ENCODE measurements at places on chromosomes 3 and 15. TPM values are rescaled to one million over a fixed set of nuclear protein-coding genes. Genes with fewer than 3 reads are reported as not detected.

- H3K4me1 ChIP-seq, result no peaks in the 10 kb centered on the region
- no peak overlapping the region for H3K4me3 ChIP-seq
- DNase-seq, result no peak
Observed at GRCh38 chr3:122612696-122613095, 35.2 kb downstream of the PARP15 start.

DNA sequence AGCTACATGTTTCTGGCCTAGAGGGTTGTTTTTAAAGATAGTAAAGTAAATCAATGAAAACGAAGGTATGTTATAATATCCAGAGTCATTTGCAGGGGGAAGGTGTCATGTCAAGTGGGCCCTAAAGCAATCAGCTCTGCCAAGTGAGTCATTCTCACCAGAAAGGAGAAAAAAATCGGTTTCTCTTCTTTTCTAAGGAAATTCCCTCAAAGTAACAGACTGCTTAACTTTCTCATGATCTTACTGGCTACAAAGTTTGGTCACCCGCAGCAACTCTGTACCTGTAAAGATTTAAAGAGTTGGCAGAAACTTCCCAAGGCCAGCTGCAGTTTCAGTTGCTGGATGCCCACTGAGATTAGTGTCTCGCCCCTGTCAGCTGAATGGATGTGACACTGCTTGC is 5.5 kb upstream of the FSIP1 start:
- DNase-seq, result no peak
- peaks cover 57% of the 10 kb centered on the region for H3K4me1 ChIP-seq
- no peak overlapping the region for H3K27ac ChIP-seq

GRCh38 chr3:60809857-60810610 is 441.2 kb downstream of the FHIT start:
- DNase-seq, result no peak
- H3K27ac ChIP-seq, result no peak overlapping the region
- no peaks in the 10 kb centered on the region for H3K27me3 ChIP-seq
- no peaks in the 10 kb centered on the region for H3K36me3 ChIP-seq
- H3K4me1 ChIP-seq, result peaks cover 12% of the 10 kb centered on the region
- no peak overlapping the region for H3K4me3 ChIP-seq

DNA sequence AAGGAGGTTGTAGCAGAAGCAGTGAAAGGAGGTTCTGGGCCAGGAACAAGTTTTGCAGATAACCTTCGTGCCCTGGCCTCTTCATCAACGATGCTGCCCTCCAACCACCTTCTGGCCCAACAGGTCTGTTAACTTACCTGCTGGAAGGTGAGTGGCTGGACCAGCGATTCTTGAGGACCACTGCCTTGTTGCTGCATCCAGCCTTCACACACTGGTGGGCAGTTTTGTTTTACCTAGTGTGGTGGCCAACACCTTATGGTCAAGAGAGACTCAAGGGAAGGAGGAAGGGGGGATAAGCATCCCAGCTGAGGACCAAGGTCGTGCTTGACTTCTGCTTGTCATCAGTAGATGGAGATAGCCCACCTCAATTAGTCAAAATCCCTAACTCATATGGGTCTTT is 7.8 kb upstream of the MAGEF1 start:
- no peaks in the 10 kb centered on the region for H3K27me3 ChIP-seq
- no peak overlapping the region for H3K4me3 ChIP-seq
- H3K4me1 ChIP-seq, result peaks cover 35% of the 10 kb centered on the region
- peak; percentile 45 for DNase-seq
- no peaks in the 10 kb centered on the region for H3K36me3 ChIP-seq

DNA sequence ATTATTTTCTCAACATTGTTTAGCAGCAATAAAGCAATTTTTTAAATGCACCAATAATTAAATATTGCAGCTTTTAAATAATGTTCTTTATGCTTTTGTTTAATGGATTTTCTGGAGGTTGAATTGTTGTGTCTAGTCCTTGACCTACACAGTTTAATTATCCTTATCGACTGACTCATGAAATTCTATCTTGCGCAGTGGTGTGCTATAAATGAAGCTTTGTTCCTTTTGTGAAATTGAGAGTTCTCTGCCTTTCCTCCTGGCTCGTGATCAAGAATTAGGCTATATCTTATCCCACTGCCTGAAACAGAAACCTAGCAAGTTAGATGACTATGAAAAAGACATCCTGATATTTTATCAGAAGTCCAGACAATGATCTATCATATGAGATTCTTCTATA is 37.0 kb upstream of the PIK3R4 start:
- H3K27ac ChIP-seq, result no peak overlapping the region
- no peaks in the 10 kb centered on the region for H3K4me1 ChIP-seq
- no peak for DNase-seq
- H3K36me3 ChIP-seq, result no peaks in the 10 kb centered on the region

DNA sequence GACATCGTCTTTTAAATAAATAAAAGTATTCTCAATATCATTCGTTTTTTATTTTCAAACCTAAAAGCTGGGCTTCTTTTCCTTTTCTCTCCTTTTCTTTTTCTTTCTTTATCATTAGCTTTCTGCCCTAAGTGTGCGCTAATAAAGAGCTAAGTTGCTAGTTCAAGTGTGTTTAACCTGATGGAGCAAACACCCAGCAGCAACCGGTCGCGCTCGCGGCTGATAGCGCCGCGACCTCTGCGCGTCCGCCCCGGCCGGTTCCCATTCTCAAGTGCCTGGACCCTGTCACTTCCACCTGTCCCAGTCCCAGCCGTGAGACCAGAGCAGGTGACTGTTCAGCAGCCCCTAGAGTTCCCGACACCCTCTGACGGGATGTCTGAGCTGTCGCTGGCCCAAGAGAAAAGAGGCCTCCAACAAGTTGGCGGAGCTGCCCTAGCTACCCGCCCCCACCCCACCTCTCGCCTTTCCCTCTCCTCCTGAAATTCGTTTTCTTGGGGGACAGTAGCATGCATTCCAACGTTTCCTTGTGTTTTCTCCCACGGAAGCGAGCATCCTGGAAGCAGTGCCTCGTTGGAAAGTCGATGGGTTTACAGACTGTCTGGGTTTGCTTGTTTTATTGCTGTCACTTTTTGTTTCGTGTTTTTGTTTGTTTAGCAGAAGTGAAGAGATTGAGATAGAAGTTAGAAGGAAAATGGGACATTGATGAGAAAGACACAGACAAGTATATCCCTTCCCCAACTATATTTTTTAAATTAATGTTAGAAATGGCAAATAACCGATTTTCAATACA is 3.1 kb upstream of the MECOM start:
- H3K27me3 ChIP-seq, result peaks cover 79% of the 10 kb centered on the region
- H3K4me3 ChIP-seq, result peak overlapping the region; percentile 86
- H3K36me3 ChIP-seq, result no peaks in the 10 kb centered on the region
- DNase-seq, result no peak
- peak overlapping the region; percentile 28 for H3K27ac ChIP-seq
- peaks cover 28% of the 10 kb centered on the region for H3K4me1 ChIP-seq

DNA sequence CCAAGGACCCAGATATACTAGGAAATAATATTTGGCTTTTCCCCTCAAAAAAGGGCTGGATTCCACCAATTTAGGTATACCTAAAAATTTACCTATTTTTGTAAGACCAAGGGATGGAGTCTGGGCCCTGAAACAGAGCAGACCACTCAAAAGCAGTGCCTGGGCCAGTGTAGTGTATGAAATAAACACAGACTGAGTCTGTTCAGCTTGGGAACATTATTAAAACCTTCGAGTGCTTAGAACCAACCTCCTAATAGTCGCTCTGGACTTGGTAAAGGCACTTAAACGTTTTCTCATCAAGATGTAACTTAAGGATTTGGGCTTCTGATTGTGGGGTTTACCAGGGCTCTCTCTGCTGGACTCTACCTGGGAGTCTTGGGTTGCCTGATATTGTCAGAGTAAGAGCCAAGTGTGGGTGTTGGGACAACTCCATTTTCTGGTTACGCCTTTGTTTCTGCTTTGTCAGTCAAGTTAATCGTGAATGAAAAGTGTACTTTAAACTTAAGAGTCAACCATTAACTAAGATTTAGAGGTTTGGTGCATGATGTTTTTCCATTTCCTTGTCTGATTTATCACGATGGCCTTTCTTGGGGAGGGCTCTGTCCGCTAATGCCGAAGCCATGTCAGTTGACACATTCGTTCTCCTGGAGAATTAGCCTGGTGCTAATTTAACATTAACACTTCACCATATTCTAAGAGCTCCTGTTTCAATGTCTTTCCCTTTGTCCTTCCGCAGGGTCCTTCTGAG is 221.0 kb upstream of the TPM1 start:
- peaks cover 26% of the 10 kb centered on the region for H3K36me3 ChIP-seq
- H3K27me3 ChIP-seq, result no peaks in the 10 kb centered on the region
- peak overlapping the region; percentile 78 for H3K27ac ChIP-seq
- DNase-seq, result no peak
- peaks cover 29% of the 10 kb centered on the region for H3K4me1 ChIP-seq

DNA sequence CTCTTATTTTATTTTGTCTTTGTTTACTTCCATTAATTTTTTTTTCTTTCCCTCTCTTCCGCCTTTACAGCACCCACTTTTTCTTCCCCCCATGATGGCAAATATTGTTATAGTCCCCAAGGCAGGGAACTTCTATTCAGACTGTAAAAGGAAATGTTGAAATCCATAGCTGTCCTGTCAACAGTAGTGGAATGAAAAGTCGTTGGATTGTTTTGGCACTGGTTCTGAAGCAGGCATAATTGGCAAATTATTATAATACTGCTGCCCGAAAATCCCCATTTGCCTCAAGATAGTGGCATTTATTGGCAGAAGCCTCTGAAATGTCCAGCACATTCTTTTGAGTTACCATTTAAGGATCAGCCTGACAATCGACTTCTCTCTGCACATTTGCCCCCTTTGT is 150.6 kb downstream of the TPRG1 start:
- no peak for DNase-seq
- H3K4me1 ChIP-seq, result peaks cover 8% of the 10 kb centered on the region
- no peak overlapping the region for H3K27ac ChIP-seq
- no peak overlapping the region for H3K4me3 ChIP-seq

DNA sequence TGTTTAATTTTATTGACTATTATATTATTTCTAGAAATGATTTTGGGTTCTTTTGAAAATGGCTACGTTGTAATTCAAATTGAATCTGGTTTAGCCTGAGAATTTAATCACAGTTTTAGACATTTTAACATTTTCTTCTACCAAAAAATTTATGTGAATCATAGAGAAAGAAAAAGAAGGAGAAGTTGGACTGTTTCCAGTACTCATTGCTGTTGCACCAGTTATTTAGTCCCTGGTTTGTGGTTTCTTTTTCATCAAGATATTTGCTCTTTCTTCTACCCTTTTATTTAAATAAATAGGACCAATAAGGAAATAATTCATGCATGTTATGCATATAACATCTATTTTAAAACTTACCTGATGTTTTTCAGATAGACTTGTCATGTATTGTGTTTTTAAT is 1337.1 kb downstream of the ROBO1 start:
- no peak for DNase-seq
- no peaks in the 10 kb centered on the region for H3K36me3 ChIP-seq
- H3K4me3 ChIP-seq, result no peak overlapping the region

- no peak overlapping the region for H3K4me3 ChIP-seq
- H3K27ac ChIP-seq, result no peak overlapping the region
- DNase-seq, result no peak
- no peaks in the 10 kb centered on the region for H3K36me3 ChIP-seq
- H3K4me1 ChIP-seq, result no peaks in the 10 kb centered on the region
Observed at GRCh38 chr15:72342385-72342784, 22.4 kb upstream of the CELF6 start.

DNA sequence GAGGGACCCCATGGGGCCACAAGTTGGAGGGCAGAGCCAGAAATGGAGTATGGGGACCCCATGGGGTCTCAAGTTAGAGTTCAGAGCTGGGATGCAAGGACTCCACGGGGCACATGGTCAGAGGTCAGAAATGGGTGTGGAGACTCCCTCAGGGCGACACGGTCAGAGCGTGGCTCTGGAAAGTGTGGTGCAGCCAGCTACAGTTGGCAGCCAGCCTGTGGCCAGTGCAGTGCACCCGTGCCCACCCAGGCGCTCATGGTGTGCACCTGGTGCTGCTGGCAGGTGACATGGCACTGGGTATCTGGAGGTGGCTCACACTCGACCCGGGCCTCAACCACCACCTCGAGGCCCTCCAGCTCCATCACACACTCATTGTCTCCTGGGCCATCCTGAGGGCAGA is 11.2 kb downstream of the PLXNB1 start:
- peaks cover 3% of the 10 kb centered on the region for H3K36me3 ChIP-seq
- no peaks in the 10 kb centered on the region for H3K27me3 ChIP-seq
- H3K4me3 ChIP-seq, result no peak overlapping the region
- DNase-seq, result no peak
- no peak overlapping the region for H3K27ac ChIP-seq
- H3K4me1 ChIP-seq, result peaks cover 4% of the 10 kb centered on the region

DNA sequence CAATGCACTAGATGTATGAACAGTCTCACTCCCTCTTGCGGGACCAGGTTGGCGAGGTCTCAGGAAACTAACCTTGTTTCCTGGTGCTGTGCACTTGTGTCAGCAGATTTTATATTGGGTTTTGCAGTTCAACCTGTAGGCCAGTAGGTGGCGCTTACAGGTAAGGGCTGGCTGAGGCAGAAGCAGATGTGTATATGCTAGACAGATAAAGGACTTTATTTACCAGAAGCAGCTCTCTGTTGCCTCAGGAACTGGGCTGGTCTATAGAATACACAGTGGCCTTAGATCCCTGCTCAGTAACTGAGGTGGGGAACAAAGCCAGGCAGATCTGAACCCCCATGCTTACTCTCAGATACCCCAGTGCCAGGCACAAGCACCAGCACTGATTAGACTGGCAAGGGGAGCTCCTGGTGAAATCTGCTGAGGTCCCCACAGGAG is 296.8 kb downstream of the DOCK3 start:
- no peak overlapping the region for H3K4me3 ChIP-seq
- no peaks in the 10 kb centered on the region for H3K4me1 ChIP-seq
- H3K27me3 ChIP-seq, result no peaks in the 10 kb centered on the region
- H3K36me3 ChIP-seq, result no peaks in the 10 kb centered on the region
- no peak for DNase-seq

DNA sequence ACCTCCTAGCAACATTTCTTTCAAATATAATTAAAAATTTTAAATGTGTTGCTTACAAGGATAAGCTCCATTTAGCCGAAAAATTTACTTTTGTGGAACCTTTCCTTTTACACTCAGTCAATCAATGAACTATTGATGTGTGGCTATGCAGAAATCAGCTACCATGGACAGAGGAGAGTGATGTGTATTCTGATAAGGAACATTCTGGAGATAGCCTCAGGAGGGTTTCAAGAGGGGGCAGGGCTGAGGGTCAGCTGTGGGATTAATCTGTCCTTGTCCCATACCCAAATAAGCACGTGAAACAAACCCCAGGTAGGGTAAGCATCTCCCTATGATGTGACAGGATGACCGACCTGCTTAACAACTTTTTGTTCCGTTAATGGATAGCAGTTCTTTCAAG is 192.6 kb upstream of the PROK2 start:
- peaks cover 6% of the 10 kb centered on the region for H3K27me3 ChIP-seq
- H3K4me3 ChIP-seq, result no peak overlapping the region
- H3K27ac ChIP-seq, result peak overlapping the region; percentile 18

DNA sequence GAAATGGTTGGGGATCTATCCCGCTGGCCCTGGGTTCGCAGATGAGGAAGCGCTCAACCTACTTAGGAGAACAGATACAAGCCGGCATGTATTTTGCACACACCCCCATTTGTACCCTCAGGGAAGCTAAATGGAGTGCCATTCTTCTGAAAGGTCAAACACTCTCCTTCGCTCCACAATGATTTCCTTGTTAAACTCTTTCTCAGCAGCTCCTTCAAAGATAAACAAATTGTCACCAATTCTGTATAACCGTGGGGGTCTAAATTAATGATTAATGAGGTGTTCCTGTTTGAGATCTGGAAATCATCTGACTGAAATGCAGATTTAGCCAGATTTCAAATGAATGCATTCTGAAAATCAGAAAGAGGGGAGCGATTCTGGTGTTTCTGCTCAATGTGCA is 124.0 kb downstream of the MEGF11 start:
- H3K27me3 ChIP-seq, result peaks cover 43% of the 10 kb centered on the region
- peaks cover 39% of the 10 kb centered on the region for H3K4me1 ChIP-seq
- no peak overlapping the region for H3K4me3 ChIP-seq
- no peak overlapping the region for H3K27ac ChIP-seq
- no peak for DNase-seq

The FBXW12 gene
- total RNA-seq, result not detected

The KCNH8 gene
- 1.2 TPM for total RNA-seq

The WDR76 gene
- total RNA-seq, result 5.7 TPM

The NIPA2 gene
- total RNA-seq, result 59.4 TPM

The SPTSSB gene
- total RNA-seq, result 28.8 TPM

Measured in type B pancreatic cell (in vitro differentiated cells).